ENCODE measurements at places on chromosomes 1 and 21.

- no peak for DNase-seq
Observed at GRCh38 chr1:8671306-8671917, 146.0 kb downstream of the RERE start.

DNA sequence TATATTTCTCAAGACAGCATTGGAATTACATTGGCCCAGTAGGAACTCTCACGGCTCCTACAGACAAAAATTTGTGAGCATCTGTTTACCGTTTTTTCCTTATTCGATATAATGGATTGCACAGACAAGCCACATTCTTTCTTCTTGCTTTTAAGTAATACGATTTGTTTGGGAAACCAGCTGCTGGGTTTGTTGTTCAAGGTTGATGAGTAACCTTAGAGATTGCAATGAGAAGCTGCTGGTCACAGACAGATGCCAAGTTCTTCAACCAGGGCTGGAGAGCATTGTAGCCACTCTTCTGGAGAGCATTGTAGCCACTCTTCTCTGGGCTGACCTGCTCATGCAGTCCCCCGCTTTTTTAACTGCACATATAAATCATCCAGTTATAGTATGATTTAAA lies 1.4 kb upstream of the MIA3 start:
- no peak for DNase-seq

DNA sequence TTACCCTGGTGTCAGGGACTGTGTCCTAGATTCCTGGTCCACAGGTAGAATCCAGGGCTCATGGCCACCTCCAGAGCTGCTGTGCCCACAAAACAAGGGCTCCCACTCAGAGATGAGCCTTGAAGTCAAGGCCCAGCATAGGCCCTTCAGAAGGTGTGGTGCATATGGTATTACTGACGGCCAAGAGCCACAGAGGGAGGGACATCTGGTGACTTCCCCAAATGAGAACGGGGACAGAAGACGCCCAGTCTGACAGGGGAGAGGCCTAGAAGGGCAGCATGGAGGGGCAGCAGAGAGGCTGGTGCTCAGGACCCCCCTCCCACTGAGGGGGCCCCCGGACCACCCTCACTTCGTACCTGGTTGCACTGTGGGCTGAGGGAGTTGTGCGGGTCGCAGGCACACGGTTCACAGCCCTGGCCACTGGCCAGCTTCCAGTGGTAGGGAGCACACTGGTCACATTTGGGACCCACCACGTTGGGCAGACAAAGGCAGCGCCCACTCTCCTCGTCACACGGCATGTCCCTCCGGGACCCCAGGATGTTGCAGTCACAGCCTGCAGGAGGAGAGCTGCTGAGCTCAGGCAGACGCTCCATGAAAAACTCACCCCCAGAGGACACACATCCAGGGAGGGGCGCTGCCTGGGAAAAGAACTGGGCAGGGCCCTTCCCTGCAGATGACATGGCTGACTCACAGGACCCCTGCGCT lies 25.0 kb downstream of the LAMB3 start:
- DNase-seq: no peak

DNA sequence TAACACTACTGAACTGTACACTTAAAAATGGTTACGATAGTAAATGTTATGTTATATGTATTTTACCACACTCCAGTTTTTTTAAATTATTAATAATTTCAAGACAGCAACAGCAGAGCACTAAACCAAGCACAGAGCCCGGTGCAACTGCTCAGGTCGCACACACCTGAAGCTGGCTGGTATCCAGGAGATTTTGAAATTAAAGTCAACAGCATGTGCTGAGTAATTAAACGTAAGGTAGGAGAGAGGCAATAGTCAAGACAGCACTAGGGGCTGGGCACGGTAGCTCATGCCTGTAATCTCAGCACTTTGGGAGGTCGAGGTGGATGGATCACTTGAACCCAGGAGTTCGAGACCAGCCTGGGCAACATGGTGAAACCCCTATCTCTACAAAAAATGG lies 35.1 kb upstream of the SLC30A10 start:
- no peak for DNase-seq

DNA sequence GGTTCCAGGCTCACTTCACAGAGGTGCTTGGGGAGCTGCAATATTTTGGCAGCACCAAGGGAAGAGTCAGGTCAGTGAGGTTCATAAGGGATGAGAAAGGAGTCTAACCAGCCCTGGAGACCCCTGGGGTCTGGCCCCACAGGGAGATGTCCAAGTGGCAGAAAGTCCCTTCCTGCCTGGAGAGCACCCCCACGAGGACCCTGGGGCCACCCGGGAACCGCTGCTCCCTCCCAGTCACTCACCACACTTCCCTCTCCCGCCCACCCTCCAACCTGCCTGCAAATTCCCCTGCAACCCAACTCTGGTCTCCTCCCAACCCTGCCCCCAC lies 6.5 kb upstream of the ITGB2 start:
- no peak for DNase-seq

- no peak for DNase-seq
Observed at GRCh38 chr1:26364956-26365355, 7.6 kb downstream of the ZNF683 start.

DNA sequence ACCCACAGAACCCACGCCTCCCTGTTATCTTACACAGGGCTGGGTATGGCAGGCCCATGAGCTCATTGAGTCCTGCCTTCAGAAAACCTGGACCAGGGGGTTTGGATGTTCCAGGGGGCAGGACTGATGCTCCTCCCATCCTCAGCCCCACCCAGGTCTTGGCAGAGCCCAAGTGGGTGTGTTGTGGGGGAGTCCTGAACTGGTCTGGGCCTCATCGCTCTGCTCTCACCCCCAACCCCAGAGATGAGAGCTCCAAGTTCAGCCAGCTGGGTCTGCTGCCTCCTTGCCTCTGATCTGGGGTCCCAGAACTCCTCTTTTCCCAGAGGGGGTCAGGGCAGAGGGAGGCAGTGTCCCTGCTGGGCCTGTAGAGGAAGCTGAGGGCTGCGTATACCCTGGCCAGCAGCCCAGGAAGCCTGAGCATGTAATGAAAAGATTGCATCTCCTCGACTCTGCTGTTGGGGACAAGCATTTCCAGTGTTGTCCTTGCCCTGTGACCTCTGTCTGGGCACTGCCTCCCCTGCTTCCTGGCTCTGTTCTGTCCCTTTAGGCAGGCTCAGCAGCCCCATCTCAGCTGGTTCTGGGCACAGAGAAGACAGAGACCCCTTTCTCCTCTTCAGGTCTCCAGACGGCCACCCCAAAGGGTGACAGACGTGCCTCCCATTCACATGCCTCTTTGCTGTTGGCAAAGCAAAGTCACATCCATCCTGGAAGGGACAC lies 54.7 kb upstream of the EPS8L3 start:
- no peak for DNase-seq

- DNase-seq: no peak
Observed at GRCh38 chr1:11180342-11180744, 8.8 kb upstream of the ANGPTL7 start.

- peak; percentile 70 for DNase-seq
Observed at GRCh38 chr21:44297525-44298290, 2.1 kb upstream of the PFKL start.

DNA sequence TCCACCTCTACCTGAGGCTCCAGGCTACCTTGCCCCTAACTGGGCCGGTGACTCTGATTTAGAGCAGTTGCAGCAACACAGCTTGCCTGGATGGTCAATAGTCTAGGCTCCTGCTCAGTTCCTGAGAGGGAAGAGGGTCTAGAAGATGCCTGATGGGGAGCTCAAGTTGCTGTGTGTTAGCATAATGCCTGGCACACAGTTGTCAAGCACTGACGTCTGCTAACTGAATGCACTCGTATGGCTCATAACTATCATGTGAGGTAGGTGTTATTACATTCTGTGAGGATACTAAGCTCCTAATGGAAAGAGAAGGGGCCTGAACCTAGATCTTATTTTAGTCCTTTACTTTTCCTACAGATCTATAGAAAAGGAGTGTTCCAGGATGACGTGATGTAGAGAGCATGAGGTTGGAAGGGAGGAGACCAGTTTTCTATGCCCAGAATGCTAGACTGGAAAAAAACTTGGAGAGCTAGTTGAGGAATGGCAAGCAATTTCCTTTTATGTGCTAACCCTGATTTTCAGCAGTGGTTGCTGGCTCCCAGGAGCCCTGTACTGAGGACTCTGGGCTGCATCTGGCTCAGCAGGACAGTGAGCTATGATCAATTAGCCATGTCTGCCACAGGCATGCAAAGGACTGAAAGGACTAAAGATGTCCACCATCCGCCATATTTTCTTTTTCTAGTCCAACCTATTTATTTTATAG lies 30.0 kb downstream of the FAM78B start:
- DNase-seq: no peak

- no peak for DNase-seq
Observed at GRCh38 chr1:48048980-48049379, 51.8 kb upstream of the TRABD2B start.

- no peak for DNase-seq
Observed at GRCh38 chr1:159928491-159929050, 3.3 kb upstream of the TAGLN2 start.

DNA sequence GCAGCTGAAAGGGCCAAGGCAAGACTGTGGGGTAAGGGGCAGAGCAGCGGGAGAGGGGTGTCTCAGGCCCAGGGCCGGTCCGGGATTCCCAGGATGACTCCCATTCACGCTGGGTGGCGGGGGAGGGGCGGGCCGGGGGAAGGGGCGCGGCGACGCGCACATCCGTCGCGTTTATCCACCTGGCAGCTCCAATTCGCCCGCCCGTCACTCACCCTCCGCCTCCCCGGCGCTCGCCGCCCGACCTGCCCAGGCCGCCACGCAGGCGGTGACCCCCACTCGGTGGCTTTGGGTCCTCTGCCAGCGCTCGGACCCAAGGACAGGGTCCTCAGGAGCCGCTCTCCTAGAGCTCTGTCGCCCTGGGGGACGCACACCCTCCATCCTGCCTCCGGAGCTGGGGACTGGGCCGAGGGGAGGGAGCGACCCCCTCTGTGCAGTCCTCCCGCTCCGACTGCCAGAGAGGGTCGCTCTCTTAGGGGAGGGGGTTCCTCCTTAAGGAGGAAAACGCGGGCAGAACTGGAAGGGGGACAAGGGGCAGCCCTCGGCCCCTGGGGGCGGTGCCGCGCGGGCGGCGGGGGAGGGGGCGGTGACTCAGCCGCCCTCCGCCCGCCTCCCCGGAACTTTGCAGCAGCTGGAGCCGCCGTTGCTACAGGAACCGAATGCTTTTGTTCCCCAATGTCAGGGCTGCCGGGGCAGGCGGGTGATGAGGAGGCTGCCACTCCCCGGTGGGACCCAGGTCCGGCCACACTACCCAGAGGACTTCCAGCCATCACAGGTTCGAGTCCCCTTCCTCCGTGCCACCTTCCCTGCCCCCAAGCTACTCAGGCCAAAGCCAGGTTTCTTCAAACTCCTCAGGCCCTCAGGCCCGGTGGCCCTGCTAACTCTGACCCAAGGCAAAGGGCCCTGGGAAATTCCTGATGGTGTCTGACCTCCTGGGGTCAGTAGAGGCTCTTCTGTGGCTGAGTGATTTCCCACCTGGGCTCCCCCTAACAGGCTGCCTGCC lies 3.4 kb downstream of the ADGRB2 start:
- peak; percentile 59 for DNase-seq

DNA sequence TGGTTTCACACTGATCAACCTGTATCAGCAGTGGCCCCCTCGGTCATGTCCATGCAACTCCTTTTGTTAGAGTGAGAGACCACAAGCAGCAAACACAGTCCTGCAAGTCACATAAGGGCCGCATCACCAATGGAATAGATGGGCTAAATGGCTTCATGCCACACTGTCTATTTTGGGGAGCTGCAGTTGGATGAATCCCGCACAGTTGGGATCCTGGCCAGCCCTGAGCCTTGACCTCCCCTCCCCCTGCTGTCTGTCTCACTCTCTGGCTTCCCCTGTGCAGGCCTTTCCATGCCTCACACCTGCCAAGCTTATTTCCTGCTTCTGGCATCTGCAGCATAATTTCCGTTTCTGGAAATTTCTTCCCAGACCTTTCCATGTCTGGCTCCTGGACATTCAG lies 57.0 kb downstream of the CNIH3 start:
- DNase-seq: no peak

GRCh38 chr1:200903793-200904192 lies 9.1 kb downstream of the INAVA start:
- DNase-seq: no peak

GRCh38 chr1:89894210-89895201 lies 73.7 kb downstream of the LRRC8D start:
- DNase-seq: no peak

DNA sequence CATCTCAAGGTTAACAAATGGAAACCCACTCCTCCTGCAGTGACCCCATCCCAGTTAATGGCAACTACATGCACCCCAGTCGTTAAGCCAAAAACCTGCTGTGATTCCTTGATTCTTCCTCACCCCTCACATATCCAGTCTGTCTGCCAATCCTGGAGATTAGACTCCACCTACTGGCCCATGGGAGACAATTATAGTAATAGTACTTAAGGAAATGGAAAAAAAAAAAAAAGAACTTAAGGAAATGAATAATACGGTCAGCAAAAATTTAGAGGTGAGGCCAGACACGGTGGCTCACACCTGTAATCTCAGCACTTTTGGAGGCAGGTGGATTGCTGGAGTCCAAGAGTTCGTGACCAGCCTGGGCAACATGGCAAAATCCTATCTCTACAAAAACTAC lies 7.0 kb downstream of the NOL9 start:
- no peak for DNase-seq

GRCh38 chr1:212256369-212256768 lies 28.8 kb upstream of the PPP2R5A start:
- DNase-seq: no peak

DNA sequence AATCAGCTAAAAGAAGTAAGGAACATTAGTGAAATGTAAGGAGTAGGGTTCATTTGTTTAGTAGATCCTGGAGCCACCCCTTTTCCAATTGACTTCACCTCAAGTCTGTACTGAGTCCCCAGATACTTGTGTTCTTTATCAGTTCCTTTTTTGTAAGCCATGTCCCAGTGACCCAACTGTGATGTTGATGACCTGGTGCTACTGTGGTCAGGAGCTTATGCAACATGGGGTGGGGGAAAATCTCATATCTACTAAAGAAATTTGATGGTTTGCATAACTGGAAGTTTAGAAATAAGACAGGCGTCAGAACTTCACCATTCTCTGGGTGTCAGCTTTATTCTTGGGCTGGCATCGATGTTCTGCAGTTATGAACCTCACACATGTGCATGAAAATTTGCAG lies 120.5 kb downstream of the LRRC7 start:
- DNase-seq: no peak

DNA sequence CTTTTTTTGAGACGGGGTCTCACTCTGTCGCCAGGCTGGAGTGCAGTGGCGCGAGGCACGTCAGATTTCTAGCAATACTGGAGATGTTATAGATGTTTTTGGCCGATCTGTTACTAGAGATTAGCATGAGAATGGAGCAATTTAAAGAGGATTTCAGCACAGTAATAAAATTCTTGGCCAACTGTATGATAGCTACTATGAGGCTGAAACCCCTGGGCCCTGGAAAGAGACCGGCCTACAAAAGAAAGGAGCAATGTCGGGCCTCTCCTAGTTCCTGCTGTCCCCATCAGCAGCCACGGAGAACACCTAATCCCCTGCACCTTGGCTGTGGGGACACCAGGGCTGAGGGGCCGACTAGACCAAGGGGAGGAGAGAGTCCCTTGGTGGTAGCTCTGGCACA lies 9.5 kb upstream of the GNPAT start:
- no peak for DNase-seq

- no peak for DNase-seq
Observed at GRCh38 chr1:145886390-145886789, 724 bp upstream of the ANKRD35 start.

- no peak for DNase-seq
Observed at GRCh38 chr21:38351176-38351959, 94.6 kb downstream of the KCNJ15 start.

- DNase-seq: no peak
Observed at GRCh38 chr1:147840909-147841308, 61.7 kb upstream of the GJA8 start.

- no peak for DNase-seq
Observed at GRCh38 chr21:45012662-45013259, 61.6 kb upstream of the ADARB1 start.

- peak; percentile 81 for DNase-seq
Observed at GRCh38 chr1:156160743-156161171, 7.4 kb downstream of the SEMA4A start.
